ENCODE measurements at places on chromosomes 13 and 19.

- DNase-seq, result no peak
These were observed 26.3 kb downstream of the STARD13 start for GRCh38 chr13:33259296-33259695.

DNA sequence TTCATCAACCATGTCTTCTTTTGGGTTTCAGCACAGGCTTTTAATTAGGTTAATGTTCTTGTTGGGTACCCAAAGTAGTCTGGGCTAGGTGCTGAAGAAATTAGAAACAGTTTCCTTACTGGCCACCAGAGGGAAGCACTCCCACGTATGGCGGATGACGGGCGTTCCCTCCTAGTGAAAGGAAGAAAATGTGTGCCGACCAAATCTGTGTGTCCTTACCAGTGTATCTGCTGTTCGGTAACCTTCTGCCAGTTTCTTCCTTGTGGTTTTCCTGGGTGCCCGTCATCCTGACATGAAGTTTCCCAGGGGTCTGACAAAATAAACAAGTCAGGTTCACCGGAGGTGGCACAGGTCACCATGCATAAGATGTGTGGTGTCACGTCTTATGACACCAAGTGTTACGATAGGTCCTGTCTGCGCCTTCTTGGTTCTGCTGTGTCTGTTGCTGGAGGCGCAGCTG lies 6.0 kb upstream of the WDR88 start:
- DNase-seq, result peak; percentile 70

DNA sequence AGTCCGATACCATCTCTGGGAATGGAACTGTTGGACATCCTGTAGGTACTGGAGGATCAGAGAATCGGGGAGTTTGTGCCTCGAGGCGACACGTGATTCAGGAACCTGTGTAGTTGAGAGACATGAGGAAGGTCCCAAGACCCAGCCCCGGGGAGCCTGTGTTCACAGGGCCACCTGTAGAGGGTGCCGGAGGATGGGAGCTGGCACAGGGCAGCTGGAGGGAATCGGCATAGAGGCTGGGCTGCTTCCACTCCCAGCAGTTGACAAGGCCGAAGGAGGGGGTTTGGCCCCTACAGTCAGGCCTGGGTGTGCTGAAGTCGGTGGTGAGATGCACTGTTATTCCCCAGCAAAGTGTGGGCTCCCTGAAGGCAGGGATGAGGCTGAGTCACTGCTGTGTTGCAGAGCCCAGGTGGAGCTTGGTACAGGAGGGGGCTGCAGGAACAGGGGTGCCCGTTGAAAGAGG lies 2.5 kb upstream of the ISYNA1 start:
- no peak for DNase-seq

DNA sequence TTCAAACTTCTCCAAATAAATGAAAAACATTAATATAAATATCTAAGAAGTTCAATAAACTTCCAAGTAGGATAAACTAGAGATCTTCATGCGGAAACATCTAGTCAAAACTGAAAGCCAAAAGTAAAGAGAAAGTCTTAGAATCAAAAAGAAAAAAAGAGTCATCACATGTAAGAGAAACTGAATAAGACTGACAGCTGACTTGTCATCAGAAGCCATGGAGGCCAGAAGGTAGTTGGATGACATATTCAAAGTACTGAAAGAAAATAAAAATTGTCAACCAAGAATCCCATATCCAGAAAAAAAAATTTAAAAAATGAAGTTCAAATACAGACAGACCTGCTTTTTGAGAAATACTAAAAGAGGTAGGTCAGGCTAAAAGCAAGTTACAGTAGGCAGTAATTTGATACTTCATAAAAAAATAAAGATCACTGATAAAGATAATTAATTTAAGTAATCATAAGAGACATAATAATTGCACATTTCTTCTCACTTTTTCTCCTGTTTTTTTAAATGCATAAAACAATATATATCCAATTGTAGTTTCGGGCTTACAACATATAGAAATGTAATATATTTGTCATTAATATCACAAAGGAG lies 327.6 kb upstream of the PCDH9 start:
- DNase-seq, result peak; percentile 26

DNA sequence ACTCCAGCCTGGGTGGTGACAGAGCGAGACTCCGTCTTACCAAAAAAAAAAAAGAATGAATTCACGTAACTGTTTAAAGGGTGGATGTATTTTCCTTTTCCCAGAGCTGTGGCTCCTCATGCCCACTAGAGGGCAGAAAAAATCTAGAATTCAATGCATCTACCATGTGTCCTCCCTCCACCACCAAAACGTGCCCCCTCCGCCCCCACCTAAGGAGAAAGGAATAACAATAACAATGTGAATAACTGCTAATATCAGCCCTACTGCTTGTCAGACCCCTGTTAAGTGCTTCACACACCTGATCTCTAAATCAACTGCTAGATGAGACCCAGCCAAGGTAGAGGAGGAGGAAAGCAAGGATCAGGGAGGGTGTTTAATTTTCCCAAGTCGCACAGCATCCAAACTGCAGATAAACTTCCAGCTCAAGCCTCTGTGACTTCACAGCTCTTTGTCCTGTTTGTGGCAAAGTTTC lies 20.2 kb upstream of the PNMA8B start:
- DNase-seq, result peak; percentile 44

DNA sequence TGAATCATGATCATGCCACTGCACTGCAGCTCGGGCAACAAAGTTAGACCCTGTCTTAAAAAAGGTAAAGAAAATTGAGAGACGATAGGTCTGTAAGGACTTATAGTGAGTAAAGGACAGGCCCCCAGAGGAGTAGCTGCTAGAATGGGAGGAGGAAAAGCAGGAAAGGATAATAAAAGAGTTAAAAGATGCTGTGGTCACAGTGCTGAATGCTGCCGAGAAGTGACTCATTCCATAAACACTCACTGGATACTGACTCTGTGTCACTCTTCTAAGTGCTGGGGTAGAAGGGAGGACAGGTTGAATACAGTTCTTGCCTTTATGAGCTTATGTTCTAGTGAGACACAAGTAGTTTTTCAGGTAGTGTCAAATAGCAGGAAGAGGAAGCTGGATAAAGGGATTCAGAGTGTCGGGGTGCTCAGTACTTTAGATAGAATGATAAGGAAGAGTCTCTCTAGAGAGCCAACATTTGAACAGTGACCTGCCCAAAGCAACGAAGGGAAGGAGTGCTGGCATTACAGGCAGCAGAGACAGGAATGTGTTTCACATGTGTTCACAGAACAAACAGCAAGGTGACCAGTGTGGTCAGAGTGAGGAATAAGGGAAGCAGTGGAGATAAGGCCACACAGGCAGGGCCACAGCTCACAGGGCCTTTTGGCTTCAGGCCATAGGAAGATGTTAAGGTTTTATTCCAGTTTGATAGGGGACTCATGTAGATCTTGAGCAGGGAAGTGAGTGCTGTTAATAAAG lies 1240.5 kb downstream of the UQCRFS1 start:
- DNase-seq, result no peak

DNA sequence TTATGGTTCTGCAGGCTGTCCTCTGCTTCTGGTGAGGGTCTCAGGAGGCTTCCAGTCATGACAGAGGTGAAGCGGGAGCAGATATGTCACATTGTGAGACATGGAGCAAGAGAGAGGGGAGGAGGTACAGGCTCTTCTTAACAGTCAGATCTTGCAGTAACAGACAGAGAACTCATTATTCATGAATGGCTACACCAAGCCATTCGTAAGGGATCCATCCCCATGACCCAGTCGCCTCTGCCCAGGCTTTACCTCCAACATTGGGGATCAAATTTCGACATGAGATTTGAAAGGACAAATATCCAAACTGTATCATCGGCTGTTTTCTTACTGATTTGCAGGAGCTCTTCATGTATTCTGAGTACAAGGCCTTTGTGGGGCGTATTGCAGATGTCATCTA lies 21.7 kb downstream of the ZNF507 start:
- no peak for DNase-seq

GRCh38 chr13:26254583-26255111 lies 718 bp downstream of the CDK8 start:
- peak; percentile 45 for DNase-seq

- no peak for DNase-seq
These were observed 2.5 kb downstream of the LYL1 start for GRCh38 chr19:13100031-13100588.

- peak; percentile 74 for DNase-seq
These were observed 53.1 kb downstream of the ZNF254 start for GRCh38 chr19:24140099-24140498.

- no peak for DNase-seq
These were observed 498 bp upstream of the RBM26 start for GRCh38 chr13:79406597-79406908.

DNA sequence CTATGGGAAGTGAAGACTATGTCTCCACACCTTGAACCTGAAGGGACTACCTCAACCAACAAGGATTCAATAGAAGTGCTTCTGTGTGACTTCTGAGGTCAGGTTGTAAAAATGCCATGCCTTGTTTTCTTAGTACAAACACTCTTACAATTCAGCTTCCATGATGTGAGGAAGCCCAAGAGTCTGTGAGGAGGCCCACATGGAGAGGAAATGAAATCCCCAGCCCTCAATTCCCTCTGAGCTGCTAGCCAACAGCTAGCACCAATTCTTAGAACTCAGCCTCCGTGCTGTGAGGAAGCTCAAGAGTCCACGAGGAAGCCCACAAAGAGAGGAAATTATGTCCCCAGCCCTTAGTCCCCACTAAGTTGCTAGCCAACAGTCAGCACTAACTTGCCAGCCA lies 12.6 kb upstream of the LMTK3 start:
- no peak for DNase-seq

DNA sequence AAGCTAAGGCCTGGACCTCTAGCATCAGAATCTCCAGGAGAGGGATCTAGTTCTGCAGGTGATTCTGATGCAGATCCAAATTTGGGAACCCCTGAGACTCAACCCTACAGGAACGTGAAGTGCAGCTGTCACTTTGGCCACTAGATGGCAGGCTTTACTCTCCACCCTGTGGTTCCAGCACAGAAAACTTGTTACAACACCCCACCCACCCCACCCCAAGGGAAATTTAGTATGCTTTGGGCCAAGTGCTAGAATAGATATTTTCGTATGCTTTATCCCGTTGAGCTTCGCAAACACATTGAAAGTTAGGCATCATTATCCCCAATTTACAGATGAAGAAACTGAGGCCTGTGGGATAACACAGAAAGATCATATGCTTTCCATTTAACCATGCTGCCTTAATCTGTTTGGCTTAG lies 232.0 kb downstream of the B3GLCT start:
- peak; percentile 10 for DNase-seq

DNA sequence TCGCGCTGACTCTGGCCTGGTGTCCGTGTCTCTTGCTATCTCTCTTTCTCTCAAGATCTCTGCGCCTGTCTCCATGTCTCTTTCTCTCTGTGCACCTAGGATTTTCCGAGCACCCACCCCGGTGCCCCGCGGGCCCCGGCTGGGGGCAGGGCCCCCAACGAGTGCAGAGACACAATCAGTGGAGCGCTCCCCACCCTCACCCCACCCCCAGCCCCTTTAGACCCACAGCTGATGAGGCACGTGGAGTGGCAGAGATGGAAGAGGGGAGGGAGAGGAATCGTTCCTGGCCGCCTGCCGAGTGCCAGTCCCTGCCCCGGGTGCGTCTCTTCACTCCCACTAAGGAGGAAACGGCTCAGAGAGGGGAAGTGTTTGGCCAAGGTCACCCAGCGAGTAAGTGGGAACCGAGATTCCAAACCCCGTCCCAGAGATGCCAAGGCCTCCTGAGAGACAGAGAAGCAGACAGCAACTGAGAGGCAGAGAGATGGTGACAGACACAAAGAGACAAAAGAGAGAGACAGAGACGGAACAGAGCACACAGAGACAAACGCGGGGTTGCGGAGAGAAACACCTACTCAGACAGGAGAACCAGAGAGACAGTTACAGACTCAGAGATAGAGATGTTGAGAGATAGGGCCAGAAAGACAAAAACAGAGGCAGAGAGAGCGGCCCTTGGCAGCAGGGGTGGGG lies 626 bp upstream of the BCL3 start:
- peak; percentile 67 for DNase-seq

DNA sequence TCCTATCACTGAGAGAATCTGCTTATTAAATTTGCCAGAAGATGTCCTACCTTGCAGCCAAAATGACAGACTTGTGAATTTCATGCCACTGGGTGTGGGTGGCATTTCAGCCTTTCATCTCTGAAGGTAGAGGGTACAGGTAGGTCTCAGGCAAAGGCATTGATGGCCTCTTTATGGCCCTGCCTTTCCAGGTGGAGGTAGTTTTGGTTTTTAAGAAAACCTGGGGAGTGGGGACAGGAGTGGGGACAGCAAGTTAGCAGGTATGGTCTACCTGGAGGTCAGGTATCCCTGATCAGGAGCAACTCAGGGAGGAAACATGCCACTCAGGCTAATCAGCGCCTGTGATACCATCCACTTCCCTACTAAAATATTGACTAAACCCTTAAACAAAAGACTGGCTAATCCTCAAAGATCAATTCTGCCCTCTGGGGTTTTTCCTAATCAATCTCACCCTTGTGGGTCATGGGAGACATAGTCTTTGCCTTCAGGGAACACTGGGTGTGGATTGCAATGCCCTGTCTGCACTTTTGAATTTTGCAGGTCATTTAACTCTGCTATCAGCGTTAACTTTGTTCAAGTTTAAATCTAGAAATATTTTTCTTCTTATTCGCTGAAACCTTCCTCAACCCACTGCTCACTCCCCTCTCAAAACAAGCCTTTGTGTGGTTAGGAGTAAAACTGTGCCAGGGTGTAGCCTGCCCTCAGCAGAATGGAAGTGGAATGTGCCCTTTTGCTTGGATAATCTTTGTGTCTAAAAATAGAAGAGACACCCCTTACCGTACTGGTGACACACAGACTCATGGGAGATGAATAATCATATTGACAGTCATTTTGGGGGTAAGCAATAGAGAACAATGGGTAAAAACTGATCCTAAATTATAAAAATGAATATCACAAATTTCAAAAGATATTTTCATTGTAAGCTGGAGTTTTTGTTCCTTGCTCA lies 233.7 kb downstream of the COG6 start:
- peak; percentile 6 for DNase-seq

- DNase-seq, result no peak
These were observed 21.2 kb downstream of the MAST1 start for GRCh38 chr19:12859546-12859945.

DNA sequence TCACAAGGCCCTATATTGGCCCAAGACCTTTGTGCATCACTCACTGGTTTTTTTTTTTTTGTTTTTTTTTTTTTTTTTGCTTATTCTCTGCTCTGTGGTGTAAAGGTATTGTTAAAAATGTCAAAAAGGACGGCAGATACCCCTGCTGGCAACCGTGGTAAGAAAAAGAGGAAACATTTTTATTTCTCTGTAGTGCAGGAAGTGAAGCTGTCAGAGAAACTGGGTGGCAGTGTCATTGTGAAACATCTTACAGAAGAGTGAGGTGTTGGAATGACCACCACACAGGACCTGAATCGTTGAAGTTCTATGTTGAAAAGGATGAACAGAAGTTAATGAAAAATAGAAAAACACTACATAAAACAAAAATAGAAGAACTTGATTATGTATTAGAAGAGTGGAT lies 346.4 kb downstream of the FGF9 start:
- DNase-seq, result no peak

DNA sequence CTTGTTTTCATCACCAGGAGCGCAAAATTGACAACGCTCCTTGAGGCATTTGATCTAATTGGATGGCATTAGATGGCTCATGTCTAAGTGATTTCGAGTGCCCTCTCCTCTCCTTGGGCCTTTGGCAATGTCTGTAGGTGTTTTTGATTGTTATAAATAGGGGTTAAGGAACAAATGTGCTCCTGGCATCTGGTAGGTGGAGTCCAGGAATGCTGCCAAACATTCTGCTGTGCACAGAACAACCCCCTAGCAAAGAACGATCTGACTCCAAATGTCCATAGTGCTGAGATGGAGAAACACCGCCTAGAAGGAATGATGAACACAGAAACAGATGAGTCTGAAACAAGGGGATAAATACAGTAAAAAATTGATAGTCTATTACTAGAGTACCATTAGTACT lies 68.0 kb upstream of the C1QTNF9B start:
- DNase-seq, result no peak

All from HCEC 1CT (cell line).